ENCODE measurements at places on chromosomes 16 and 17.

- no peak for DNase-seq
Measured at GRCh38 chr16:11994143-11995119, 17.9 kb downstream of the SNX29 start.

- no peak for DNase-seq
Measured at GRCh38 chr16:53864819-53865493, 161.0 kb downstream of the FTO start.

GRCh38 chr17:40341808-40342503, 22.6 kb downstream of the GJD3 start:
- DNase-seq, result no peak

GRCh38 chr16:8645831-8646230, 24.3 kb downstream of the METTL22 start:
- DNase-seq, result no peak

DNA sequence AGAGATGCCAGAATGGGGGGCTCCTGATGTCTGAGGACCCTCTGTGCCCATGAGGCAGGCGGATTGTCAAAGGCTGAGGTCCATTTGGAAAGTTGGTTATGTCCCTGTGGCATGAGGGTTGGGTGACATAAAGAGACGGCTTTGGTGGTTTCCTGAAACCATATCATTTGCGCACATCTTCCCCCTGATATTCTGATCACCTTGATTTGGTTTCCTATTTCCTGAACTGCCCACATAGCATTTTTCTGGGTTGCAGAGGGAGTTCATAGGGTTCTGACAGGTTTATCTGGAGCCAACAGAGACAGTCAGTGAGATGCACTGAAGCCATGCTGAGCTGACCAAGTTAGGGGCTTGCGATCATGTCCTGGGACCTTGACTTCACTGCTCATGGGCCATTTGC, 15.7 kb upstream of the RNF222 start:
- no peak for DNase-seq

DNA sequence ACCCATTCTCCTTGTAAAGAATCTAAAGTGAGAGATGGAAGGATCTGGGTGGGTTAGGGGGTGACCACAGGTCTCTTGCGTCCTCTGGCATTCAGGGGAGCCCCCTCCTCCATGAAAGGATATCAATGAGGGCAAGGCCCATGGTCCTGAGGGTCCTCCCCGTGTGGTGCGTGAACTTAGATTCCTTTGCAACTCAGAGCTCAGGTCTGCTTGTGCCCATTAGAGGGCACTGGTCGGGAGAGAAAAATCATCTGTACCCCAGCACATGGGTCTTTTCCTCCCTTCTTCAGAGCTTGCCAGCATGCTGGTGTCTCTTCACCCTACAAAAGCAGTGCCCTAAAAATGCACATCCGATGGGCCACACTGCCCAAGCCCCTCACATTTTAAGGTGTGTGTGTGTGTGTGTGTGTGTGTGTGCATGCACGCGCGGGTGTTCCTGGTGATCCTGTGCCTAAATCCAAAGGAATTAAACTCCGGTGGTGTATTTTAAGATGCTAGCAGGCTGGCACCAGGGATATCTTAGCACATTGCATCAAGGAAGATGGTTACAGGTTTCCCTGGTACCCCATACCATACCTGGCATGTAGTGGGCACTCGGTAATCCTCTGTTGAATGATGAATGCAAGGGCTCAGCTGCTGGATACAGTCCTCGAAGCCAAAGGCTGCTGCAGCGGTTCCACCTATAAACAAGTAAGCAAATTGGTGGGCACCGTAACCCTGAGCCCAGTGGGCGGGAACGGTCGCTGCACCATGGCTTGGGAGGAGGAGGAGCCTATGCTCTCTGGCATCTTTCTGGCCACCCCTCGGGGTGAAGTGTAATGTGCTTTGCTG, 4.7 kb downstream of the C1QTNF1 start:
- DNase-seq, result no peak

- no peak for DNase-seq
Measured at GRCh38 chr17:82384730-82385481, 13.3 kb downstream of the UTS2R start.

- no peak for DNase-seq
Measured at GRCh38 chr17:8048236-8048635, 9.4 kb downstream of the ALOX15B start.

DNA sequence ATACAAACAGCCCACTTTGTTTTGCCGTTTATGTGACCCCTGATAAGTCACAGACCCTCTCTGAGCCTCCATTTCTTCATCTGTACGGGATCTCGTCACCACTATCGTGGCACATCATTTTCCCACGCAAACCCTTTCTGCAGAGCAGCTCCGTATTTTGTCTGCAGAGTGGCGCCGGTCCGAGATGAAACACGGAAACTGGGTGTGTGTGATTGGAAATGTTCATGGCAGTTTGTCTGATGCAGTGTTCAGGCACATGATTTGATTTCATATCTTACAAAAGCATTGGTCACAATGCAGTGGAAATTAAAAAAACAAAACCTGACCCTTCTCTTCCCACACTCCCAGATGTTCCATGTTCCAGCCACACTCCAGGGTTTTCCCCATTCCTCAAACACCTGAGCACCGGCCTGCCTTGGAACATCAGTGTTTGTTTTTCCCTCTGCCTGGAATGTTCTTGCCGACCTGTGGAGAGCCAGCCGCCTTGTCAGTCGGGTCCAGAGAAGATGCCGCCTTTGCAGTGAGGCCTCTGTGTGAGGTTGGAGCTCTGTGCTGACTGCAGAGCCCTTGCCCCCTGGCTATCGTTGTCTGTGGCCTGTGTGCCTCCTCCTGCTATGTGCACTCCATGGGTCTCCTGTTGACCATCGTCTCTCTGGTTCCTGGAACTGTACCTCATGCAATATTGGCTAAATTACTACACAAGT, 39.2 kb downstream of the NT5M start:
- DNase-seq, result no peak

- DNase-seq, result no peak
Measured at GRCh38 chr16:1290063-1290501, 19.4 kb upstream of the UBE2I start.

DNA sequence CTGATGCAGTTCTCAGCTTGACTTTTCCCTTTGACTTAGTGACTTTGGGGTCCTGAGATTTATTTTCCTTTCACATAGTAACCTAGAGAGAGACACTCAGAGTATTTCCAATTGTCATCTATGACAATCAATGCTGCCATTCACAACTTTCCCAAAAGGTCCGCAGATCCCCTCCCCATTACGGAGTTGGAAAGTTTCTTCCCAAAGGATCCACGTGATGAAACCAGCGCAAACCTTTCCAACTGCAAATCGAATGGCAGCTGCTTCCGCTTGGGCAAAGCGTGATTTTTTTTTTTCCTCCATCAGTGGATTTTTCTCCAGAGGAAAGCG, 538 bp upstream of the FCSK start:
- DNase-seq, result no peak

- DNase-seq, result no peak
Measured at GRCh38 chr16:52492789-52493357, 54.1 kb downstream of the TOX3 start.

- DNase-seq, result no peak
Measured at GRCh38 chr17:4573669-4574068, 10.7 kb upstream of the SMTNL2 start.

DNA sequence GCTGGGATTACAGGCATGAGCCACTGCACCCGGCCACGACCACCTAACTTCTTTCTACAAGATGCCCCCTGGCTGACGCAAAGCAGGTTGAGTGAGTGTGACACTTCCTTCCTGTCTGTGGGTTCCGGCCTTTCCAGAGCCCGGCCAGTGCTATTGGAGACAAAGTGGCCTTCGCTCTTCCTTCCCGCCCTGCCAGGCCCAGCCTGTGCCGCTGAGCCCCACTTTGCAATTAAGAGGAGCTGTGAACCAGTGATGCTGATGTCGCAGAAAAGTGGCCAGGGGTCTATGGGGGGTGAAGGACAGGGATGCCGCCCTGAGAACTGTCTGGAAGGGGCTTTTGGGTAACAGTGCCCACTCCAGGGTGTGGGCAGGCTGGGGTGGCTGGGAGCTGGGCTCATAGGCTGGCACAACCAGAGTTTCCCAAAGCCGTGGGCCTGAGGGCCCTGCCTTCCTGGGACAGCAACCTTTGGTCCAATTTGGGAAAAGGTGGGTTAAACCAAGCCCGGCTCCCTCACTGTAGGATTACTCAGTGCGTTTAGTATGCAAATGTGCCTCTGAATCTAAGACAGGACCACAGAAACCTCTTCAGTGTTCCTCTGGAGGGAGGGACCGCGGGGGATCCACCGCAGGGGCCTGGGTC, 174.9 kb downstream of the SEC14L1 start:
- no peak for DNase-seq

DNA sequence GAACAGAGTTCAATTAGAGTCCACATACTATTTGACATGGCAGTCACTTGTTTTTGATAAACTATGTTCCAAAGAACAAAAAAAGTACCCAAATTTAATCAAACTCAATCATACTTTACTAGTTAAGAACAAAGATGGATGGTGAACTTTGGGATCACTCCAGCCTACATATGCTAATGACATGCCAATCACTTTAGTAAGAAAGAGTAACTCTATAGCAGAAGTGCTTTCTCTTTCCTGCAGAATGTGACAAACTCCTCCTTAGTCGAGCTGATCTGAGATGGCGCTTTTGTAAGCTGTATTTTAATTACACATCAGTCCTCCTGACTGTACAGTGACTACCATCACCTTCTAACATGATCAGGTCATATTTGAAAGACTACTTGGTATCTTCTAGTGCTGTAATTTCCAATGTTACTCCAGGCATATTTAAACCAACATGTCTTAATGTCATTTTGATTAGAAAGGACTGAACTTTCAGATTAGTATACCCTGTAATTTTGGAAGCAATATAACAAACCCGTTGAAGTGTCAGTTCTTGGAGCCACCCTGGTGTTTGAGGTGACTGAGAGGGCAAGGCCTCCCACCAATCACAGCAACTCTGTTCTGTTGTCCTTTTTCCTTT, 4.1 kb downstream of the NETO2 start:
- DNase-seq, result peak; percentile 6

DNA sequence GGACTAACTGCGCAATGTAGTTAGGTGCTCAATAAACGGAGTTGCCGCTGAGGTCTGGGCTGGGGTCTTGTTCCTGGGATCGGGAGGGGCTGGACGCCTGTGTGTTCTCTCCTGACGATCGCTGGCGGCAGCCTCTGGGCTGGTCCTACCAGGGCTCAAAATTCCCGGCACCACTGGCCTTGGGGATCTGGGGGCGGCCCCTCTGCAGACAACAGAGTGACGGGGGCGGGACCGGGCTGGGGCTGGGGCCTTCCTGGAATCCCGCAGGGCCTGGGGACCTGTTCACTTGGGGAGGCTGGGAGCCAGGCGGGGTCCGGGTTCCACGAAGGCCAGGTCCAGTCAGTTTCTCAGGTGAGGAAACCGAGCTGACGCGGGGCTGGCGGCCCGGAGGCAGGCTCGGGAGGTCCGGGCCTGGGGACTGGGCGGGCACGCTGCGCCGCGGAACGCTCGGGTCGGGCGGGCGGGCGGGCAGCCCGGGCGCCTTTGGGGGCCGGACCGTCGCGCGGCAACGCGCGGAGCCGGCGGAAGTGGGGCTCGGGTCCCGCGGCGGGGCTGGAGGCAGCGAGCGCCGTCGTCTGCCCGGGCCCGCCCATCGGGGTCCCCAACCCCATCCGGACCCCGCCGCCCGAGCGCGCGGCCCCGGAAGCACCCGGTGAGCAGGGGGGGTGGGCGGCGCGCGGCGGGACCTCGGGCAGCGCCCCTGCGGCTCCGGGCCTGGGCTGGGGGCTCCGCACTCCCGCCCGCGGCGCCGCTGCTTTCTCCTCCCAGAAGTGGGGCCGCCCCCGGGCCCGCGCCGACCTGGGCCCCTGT, at the start of gene PIGQ:
TSS of gene PIGQ (plus strand) at position 524 of the 810 bp plus-strand sequence. CDS start 4,107 bp downstream, outside the sequence.
- DNase-seq, result peak; percentile 67

GRCh38 chr17:67855504-67856324, 30.4 kb downstream of the BPTF start:
- no peak for DNase-seq

- DNase-seq, result no peak
Measured at GRCh38 chr16:49834531-49835151, 21.3 kb downstream of the ZNF423 start.

DNA sequence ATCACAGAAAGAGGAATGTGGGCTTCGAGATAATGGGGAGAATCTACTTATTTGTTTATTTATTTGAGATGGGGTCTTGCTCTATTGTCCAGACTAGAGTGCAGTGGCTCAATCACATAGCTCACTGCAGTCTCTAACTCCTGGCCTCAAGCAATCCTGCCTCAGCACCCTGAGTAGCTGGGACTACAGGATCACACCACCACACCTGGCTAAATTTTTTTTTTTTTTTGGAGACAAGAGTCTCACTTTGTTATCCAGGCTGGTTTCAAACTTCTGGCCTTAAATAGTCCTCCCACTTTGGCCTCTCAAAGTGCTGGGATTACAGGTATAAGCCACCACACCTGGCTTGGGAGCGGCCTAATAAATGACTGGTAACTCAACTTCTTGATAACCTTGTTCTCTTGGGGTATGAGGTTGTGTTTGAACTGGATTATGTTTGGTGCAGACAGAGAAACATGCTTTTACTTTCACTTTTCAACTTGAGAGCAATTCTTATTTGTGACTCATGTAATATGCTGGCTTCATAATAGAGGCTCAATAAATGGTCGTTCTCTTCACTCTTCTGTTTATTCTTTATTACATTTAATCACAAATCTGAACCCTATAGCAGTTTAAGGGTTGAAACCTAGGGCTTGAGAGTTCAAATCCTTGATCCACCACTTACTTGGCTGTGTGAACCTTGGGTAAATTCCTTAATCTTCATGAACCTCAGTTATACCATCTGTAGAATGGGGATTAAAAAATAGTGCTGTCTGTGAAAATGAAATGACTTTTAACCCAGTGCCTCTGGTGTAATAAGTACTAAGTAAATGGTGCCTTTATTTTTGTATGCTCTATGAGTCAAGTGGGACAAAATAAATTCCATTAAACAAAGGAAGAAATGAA, 129.1 kb upstream of the HS3ST2 start:
- no peak for DNase-seq

DNA sequence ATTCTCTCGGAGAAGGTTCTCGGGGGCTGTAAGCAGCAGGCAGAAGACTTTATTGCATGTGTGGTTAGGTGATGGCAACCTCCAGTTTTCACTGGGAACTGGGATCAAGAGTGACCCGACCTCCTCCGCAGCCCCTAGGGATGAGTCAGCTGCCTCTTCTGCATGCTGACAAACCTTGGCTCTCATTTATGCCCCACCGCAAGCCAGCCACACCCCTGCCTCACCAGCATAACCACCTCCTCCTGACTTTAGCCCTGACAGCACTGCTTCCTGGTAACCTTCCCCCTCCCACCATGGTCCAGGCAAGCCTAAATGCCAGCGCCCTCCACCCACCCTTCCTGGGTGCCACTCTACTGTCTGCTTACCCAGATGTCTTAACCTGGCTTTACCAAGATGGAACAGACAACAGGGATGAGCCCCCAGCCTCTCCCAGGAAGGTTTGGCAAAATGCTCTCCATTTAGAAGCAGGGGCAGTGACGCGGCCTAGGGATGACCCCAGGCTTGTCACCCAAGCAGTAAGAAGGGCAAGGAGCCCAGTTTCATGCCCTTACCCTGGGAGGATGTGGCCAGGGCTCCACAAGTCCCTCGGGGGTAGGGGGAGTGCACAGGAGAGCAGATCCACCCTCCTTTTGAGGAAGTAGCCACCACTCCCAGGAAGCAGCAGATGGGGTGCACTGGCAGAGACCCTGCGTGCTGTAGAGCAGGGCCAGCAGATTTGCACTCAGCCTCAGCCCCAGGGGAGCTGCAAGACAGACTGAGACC, 73.5 kb downstream of the GOSR1 start:
- DNase-seq, result peak; percentile 13

Measured in COLO829 (cell line).